ENCODE measurements at places on chromosomes 7 and 10.
A peak's percentile ranks its signal among the peaks of the same experiment; 100 is the strongest.

GRCh38 chr7:52838981-52839411 lies 196.4 kb upstream of the POM121L12 start:
- DNase-seq = no peak

DNA sequence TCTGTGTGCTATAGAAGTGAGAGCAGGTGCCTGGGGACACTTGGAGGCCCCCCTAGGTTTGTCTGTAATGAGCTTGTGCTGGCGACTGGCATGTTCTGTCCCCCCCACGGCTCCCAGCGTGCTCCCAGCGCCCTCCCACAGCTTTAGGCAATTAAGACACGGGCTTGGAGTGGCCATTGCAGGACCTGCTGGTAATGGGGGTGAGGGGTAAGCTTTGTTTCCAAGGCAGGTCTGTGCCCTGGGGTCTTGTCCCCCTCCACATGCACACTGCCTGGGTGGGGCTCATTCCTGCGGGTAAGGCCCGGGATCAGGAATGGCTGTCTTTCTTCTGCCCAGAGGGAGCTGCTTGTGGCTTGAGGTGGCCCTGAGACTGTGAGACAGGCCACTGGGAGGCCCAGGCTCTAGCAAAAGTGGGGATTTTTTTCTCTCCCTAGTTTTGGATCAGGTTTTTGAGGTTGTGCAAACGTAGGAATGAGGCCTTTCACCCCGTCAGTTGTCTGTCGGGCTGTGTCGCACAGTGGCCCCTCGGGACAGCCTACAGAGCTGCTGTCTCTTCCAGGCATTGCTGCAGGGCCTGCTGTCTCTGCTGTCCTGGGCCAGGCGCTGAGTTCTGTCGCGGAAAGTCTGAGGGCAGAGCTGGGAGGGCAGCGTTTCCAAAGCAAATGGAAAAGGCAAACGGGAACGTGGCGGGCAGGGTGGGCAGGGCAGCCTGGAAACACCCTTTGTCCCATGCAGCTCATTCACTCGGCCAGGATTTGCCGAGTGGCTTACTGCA lies 107.4 kb downstream of the LHPP start:
- no peak for DNase-seq

DNA sequence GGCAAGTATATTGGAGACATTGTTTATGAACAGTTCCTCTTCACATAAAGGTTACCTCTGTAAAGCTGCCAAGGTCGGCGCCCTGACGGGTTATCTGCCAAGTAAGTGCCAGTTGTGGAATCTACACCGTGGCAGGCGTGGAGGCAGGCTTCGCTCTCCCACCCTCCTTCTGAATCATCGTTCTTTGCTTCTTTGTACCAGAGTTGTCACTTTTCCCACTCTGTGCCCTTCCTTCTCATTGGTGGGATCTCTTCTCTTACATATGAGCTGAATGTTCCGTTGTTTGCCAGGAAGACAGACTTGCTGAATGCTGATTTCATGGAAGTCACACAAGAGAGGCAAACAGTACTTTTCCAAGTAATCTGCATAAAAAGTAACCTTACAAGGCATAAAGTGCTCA lies 40.6 kb upstream of the PTPRZ1 start:
- DNase-seq = no peak

DNA sequence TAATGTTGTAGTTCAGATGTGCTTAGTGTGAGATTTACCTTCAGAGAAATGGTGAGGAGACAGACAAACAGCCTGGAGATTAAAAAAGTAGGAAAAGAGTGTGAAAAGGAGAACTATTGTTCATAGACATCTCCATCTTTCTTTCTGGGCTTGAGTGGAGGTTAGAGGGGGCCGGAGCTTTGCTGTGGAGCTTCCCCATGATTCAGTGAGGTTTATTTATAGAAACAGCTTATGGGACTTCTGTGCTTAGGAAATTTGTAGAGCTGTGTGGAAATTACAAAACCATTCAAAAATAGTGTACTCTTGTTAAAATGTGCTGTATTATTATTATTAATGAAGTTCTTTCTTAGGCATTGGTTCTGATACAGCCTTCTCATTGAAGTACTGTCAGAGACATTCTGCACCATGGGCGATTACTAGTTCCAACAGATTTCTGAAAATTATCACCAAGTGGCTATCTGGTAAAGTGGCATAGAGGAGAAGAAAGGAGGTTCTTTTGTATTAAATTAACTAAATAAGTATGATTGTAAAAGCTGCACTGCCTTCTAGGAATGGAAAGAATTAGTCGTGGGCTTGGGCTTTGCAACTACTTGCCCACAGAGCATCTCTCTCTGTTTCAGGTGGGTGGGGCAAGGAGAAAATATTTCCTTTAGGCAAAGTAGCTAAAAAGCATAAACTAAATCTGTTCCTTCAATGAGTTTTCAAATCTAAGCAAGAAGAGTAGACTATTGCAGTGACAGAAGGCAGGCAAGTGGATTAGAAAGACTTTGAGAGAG lies 8.7 kb upstream of the TCAF1 start:
- DNase-seq = no peak

DNA sequence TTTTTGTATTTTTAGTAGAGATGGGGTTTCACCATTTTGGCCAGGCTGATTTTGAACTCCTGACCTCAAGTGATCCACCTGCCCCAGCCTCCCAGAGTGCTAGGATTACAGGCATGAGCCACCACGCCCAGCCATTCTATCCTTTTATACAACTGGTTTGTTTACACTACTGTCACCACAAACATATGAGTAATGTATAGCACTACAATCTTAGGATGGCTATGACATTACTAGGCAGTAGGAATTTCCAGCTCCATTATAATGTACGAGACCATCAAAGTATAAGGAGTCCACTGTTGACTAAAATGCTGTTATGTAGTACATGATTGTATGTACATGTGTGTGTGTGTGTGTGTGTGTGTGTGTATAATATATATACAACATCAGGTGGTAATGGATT lies 1126.1 kb upstream of the LRRN3 start:
- DNase-seq = no peak

DNA sequence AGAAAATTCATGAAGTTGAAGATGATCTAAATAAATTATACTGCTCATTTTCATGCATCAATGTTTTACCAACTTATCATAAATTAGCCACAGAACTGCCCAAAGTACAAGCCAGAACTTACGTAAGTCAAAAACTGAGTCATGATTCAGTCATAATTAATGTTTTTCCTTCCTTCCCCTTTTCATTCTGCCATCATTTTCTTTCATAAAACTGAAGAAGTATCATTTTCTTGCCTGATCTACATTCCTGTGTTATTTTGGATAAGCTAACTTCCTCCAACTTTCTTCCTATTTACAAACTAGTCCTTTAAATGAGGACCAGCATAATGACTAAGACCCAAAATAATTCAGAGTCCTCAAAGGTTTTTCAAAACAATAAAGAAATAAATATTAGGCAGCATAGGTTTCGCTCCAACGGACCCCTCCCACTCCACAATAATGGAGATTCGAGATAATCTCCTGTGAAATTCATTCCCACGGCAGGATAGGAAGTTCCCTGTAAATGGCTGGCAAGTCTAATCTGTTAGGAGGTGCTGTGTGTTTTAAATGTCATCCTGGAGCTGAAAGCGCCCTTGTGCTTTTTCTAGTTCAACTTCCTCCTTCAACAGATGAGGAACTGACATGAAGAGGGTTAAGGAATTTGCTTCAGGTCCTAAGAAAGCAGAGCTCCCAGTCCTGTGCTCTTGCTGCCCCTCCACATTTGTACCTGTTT lies 218.9 kb downstream of the DOCK4 start:
- DNase-seq = no peak

DNA sequence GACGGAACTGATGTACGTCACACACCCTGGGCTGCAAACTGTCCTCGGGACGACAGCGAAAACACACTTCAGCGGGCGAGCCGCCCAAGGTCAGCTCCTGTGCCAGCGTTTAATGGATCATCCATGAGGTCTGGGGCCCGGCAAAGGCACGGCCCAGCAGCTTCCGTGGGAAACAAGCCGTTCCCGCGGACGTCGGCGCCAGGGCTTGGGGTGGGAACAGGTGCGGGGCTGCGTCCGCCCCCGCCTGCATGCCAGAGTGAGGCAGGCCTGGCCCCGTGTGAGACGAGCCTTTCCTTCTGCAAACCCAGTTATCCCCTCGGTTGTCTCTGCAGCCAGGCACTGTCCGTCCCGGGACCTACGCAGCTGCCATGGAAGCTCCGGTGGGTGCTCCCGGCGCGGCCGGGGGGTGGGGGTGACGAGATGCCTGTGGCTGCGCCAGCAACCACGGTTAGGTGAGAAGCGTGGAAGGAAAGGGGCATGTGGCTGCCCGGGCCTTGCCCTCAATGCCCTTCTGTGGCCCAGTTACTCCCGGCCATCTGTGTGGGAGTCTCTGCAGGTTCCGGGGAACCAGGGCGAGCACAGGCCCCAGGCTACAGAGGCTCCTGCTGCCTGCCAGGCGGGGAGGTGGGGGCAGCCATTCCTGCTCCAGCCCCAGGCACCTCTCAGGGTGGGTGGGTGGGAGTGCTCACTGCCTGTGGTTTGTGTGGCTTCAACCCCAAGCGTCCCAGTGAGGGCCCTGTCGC lies 42.2 kb upstream of the PDGFA start:
- DNase-seq = no peak

DNA sequence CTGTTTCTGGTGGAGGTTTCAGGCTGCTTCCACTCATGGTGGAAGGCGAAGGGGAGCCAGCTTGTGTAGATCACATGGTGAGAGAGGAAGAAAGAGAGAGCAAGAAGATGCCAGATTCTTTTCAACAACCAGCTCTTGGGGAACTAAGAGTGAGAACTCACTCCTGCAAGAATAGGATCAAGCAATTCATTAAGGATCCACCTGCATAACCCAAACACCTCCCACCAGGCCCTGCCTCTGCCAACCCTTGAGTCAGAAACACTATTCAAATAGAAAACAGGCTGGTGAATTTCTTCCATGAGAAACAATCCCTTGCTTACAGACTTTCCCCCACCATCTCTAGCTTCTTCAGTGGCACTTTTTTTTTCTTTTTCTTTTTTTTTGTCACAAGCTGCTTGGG lies 317.2 kb downstream of the GPR158 start:
- no peak for DNase-seq

GRCh38 chr10:53808677-53809372 lies 992.2 kb downstream of the PCDH15 start:
- no peak for DNase-seq

GRCh38 chr7:148772297-148773089 lies 73.8 kb downstream of the CUL1 start:
- DNase-seq = peak; percentile 25

- DNase-seq = no peak
These were observed at the start of gene TAC1 for GRCh38 chr7:97731736-97732564. TSS of gene TAC1 (plus strand) at chr7:97732086. CDS start at chr7:97732613, 527 bp downstream.

DNA sequence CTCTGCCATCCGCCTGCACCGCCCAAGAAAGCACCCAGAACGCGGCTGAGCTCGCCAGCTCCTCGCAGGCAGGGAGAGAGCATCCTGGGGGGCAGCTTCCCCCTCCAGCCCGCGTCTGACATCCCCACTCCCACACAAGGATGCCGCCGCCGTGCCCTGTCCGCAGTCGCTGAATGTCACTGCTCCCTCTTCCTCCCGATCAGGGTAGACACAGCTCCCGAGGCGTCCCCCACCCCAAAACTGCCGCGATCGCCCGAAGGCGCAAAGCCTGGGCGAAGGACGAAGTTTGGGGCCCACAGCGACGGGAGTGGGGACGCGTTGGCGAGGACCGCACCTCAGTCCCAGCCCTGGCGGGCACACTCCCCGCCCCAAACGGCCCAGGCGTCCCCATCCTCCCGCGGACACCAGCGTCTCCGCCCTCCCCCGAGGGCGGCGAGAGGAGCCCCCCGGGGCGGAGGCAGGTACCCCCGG lies 1.5 kb upstream of the KAT6B start:
- DNase-seq = peak; percentile 5

- no peak for DNase-seq
These were observed 33.5 kb downstream of the LHPP start for GRCh38 chr10:124495162-124495561.

GRCh38 chr7:143983960-143984359 lies 16.2 kb upstream of the OR6B1 start:
- no peak for DNase-seq

DNA sequence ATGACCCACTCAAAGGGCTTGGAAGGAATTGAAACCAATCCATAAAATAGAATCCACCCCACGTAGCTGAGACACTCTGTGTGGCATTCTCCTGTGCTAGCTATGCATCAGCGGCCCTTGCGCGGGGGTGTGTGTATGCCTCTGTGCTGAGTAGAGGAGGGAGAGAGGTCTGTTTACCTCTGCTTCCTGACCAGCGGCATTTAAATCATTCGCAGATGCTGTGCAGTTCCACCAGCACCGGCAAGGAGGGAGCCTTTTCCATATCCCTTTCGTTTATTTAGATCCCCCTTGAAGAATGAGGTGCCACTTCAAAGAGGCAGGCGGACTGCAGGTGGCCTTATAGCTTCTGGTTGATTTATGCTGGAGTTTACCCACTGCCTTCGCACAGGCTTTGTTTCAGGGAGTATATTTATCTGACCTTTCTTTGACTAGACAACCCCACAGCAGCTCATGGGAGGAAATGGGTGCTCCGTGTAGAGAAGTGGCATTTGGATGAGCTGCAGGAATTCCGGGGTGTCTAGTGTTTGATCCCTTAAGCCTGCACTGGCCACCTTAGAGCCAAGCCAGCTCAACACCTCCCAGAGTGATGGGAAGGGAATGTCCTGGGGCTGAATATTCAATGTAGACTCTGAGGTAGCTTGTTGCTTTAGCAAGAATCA lies 11.4 kb downstream of the C10orf53 start:
- DNase-seq = no peak

GRCh38 chr10:127119936-127120335 lies 76.5 kb downstream of the INSYN2A start:
- DNase-seq = no peak

DNA sequence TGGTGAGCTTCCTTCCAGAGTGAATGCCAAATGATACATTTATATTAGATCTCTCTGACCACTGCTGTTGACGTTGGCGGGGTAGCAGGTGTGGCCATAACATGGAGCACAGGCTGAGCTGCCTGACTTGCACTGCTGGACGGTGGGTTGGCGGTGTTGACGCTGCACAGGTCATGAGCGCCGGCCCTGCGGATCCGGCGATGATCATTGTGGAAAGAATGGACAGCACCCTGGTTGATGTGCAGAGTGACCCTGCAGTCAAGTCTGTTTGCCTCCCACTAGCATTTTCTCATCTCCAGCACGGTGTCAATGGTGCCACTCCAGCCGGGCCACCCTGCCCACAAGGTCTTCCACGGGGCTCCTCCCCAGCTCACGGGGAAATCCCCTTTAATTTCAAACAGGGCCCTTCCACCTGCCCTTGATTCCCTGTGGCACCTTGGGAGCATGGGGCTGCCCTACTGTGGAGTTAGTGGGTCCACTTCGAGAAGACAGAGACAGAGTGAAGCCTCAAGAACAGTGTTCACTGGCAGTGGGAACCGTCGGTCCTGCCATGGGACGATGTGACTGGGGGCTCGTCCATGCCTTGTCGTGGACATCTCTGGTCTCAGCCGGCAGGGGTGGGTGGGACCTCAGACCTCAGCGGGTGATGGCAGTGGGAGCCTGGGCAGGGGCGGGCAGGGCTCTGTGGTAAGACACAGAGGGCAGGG lies 613.5 kb downstream of the PTPRN2 start:
- DNase-seq = no peak

DNA sequence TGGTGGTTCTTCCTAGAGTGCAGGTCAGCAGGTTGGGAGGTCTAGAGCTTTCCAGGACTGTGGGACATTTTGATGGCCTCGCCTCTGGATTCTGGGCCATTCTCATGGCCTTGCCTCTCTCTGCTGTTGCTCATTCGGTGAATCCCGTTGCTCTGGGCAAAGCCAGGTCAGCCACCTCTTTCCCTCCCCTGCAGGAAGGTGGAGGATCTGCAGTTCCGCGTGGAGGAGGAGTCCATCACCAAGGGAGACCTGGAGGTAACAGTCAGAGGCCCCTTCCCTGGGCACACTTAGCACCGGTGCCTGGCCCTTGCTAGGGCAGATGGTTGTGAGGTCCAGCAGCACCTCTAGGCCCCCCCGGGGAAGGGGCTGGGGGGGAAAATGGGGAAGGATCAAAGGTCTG lies 74.9 kb downstream of the CLIP2 start:
- DNase-seq = no peak

- DNase-seq = no peak
These were observed 437.5 kb downstream of the TFEC start for GRCh38 chr7:115593111-115593510.
